ENCODE measurements at places on chromosomes 3 and 15.

- DNase-seq = no peak
Observed at GRCh38 chr15:25054329-25054728, 99.5 kb downstream of the SNRPN start.

- no peak for DNase-seq
Observed at GRCh38 chr15:101332061-101332467, 37.0 kb upstream of the SNRPA1 start.

- DNase-seq = no peak
Observed at GRCh38 chr3:100602506-100603444, 6.6 kb upstream of the ADGRG7 start.

DNA sequence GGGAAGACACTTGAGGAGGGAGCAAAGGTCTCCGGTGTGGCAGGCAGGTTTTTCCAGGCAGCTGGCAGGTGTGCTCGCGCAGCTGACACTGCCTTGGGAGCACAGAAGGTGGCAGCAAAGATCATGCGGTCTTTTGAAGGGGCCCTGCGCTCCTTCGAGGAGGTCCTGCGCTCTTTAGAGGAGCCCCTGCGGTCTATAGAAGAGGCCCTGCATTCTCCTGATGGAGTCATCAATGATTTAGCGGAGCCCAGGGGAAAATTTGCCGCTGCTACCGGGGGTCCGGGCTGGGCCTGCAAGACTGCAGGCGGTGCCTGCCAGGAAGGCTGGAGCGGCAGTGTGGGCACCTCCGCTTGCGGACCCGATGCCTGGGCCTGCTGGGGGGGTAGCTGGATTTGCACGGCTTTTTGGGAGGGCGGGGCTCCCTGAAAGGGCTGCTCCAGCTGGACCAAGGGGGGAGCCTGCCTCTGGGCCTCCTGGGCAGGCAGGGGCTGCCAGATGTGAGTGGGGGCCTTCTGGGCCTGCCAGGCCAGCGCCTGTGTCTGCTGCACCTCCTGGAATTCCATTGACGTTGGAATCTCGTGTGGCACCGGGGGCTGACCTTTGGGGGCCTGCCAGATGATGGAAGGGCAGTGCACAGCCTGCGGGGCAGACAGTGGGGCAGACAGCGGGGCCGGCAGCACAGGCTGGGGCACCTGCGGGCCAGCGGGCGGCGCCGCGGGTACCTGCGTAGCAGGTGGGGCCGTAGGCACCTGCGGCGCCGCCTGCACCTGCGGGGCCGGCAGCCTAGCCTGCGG, 2.1 kb downstream of the MAGEL2 start:
- DNase-seq = no peak

- DNase-seq = no peak
Observed at GRCh38 chr3:59101231-59101736, 51.5 kb upstream of the CFAP20DC start.

DNA sequence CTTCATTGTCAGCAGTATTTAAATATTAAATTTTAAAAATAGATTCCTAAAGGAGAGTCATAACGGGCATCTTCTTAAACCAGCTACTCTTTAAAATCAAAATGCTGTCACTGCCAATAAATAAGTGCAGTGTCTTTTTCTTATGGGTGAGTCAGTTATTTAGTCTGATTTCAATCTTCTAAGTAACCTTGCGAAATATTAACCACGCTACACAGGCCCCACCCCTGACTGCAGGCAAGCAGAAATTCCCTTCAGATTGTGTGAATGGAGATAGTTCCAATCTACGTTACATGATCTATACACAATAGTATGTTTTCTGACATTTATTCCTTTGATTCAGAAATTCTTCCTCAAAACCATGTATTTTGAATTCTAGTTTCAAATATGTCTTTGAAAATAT, 141.5 kb downstream of the GADL1 start:
- DNase-seq = peak; percentile 61

DNA sequence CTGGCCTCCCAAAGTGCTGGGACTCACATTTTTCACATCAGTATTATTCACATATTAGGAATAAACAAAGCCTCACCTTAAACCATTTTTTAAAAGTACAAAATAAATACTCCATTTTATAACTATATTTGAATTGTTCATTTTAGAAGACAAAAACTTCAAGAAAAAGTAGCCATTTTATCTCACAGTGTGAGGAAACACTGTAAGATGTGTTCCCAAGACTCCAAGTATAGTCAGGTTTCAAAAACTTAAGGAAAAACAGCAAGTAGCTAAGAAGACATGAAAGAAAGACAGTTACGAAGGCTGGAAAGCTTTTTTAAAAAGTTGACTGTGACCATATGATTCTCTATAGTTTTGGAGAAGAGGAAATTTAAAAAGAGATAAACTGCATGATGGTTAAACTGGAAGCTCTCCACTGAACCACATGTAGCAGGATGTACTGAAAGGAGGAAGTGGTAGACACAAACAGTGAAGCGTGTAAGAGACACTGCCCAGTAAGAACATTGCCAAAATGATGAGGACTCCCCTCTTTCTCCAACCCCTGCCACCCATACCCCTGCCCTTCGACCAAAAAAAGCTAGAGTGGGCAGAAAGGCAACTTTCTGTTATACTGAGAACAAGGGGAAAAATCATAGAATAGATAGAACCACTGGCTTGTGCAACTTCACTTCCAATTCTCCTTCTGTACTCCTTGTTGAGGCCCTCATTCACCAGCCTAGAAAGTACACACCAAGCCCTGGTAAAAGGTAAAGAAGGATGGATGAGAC, 6.2 kb upstream of the TMF1 start:
- DNase-seq = no peak

- peak; percentile 21 for DNase-seq
Observed at GRCh38 chr3:107574650-107575049, 51.9 kb downstream of the BBX start.

GRCh38 chr3:117226932-117227331, 517.4 kb downstream of the TUSC7 start:
- no peak for DNase-seq

DNA sequence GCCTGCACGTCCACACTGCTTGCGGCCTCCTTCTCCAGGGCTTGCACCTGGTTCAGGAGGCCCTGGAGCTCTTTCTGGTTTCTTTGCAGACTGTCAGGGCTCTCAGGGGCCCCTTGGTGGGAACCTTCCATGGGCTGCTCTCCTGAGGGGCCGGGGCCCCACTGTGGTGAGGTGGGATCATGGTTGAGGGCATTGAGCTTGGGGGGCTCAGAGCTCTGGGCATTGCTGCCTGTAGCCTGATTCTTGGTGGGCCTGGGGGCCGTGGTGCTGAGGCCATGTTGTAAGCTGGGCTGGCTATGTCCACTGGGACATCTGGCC, 7.5 kb downstream of the XIRP1 start:
- no peak for DNase-seq

GRCh38 chr3:111808439-111808838, 50.6 kb upstream of the PHLDB2 start:
- no peak for DNase-seq

GRCh38 chr3:170477395-170477794, 58.7 kb downstream of the CLDN11 start:
- no peak for DNase-seq

DNA sequence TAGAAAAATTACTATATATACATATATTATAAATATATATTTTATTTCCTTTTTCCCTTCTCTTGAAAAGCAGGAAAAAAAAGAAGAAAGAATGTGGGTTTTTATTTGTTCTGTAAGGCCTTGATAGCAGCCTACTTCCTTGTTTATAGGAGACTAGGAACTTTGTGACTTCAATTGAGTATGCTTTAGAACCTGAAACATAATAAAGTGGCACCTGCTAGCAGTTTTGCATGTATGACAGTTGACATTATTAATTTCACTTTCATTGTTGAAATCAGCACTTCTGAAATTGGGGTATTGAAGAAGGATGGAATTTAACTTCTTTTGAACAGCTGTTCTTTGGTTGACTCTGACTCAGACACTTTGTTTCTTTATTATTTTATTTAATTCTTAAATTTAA, 56.9 kb downstream of the GLCE start:
- no peak for DNase-seq

- DNase-seq = no peak
Observed at GRCh38 chr3:194395778-194396538, 3.1 kb downstream of the GP5 start.

- no peak for DNase-seq
Observed at GRCh38 chr15:40554161-40554525, 10.7 kb downstream of the CCDC32 start.

DNA sequence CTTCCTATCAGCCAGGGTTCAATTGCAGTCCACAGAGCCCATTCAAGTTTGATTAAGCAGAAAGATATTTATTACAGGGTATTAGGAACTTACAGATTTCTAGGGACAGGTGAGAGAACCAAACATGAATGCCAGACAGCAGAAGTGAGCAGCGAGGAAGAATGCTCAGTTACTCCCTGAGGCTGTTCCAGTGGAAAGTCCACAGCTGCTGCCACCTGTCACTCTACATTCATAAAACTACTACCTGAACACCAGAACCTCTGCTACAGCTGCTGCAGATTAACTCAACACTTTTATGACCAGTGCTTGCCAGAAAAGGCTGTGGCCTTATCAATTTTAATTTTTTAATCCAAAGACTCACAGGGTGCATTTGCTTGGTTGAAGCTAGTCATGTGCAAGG, 325.4 kb upstream of the ONECUT1 start:
- DNase-seq = no peak

- no peak for DNase-seq
Observed at GRCh38 chr15:73328149-73328820, 40.5 kb downstream of the HCN4 start.

GRCh38 chr3:58144478-58145325, 66.1 kb downstream of the DNASE1L3 start:
- DNase-seq = no peak

- DNase-seq = no peak
Observed at GRCh38 chr15:51244423-51244869, 94.0 kb downstream of the CYP19A1 start.

- DNase-seq = no peak
Observed at GRCh38 chr3:58242340-58242739, 4.7 kb downstream of the ABHD6 start.

All from kidney epithelial cell (primary cell).